ENCODE measurements at places on chromosomes 1 and 21. TPM values are rescaled to one million over a fixed set of nuclear protein-coding genes. Genes with fewer than 3 reads are reported as not detected.

TIAM1 gene
- 25.1 TPM for total RNA-seq

SPSB1 gene
- 1.1 TPM for total RNA-seq

TMEM269 gene
- 0.46 TPM for total RNA-seq

OR10J1 gene
- not detected for total RNA-seq

PSEN2 gene
- total RNA-seq: 0.48 TPM

S100A7 gene
- total RNA-seq: not detected

BATF3 gene
- 3.1 TPM for total RNA-seq

RNF115 gene
- total RNA-seq: 23.9 TPM

JMJD4 gene
- total RNA-seq: 27.8 TPM

TFAP2E gene
- total RNA-seq: 1.4 TPM

SELP gene
- not detected for total RNA-seq

NT5C1A gene
- total RNA-seq: not detected

WNT3A gene
- not detected for total RNA-seq

WLS gene
- 0.31 TPM for total RNA-seq

AMY1B gene
- not detected for total RNA-seq

RAP1GAP gene
- not detected for total RNA-seq

NPPA gene
- total RNA-seq: not detected

CLEC20A gene
- total RNA-seq: not detected

TMEM240 gene
- 2.7 TPM for total RNA-seq

LCE2A gene
- total RNA-seq: not detected

CYP4Z1 gene
- not detected for total RNA-seq

CDCA8 gene
- 111 TPM for total RNA-seq

NEGR1 gene
- not detected for total RNA-seq

ARHGAP30 gene
- total RNA-seq: 86.7 TPM

CELA2B gene
- not detected for total RNA-seq

HPCA gene
- total RNA-seq: 1.2 TPM

RNF186 gene
- total RNA-seq: not detected

DENND2C gene
- total RNA-seq: 0.93 TPM

NECTIN4 gene
- total RNA-seq: not detected

MYBPHL gene
- total RNA-seq: not detected

FNDC5 gene
- total RNA-seq: not detected

KCND3 gene
- total RNA-seq: not detected

RASSF5 gene
- total RNA-seq: 30.0 TPM

CHRM3 gene
- not detected for total RNA-seq

NBPF9 gene
- total RNA-seq: 33.8 TPM

FAM72B gene
- 74.1 TPM for total RNA-seq

ZNF648 gene
- not detected for total RNA-seq

TTLL7 gene
- 0.88 TPM for total RNA-seq

LGALS8 gene
- not detected for total RNA-seq

RPTN gene
- total RNA-seq: not detected

C4BPB gene
- total RNA-seq: not detected

MNDA gene
- total RNA-seq: not detected

DNASE2B gene
- not detected for total RNA-seq

ACKR1 gene
- total RNA-seq: not detected

PPIAL4G gene
- total RNA-seq: not detected

NUAK2 gene
- total RNA-seq: 5.3 TPM

GPR161 gene
- not detected for total RNA-seq

TOR3A gene
- 67.4 TPM for total RNA-seq

AIM2 gene
- total RNA-seq: 30.8 TPM

CAMK2N1 gene
- total RNA-seq: not detected

NES gene
- not detected for total RNA-seq

LCE1A gene
- not detected for total RNA-seq

CRYBG2 gene
- 3.0 TPM for total RNA-seq

CRP gene
- not detected for total RNA-seq

C21orf58 gene
- total RNA-seq: 141 TPM

HDAC1 gene
- total RNA-seq: 254 TPM

LCE3E gene
- total RNA-seq: not detected

HRNR gene
- total RNA-seq: not detected
